Fibroblast of skin of back (primary cell): ENCODE measurements at places on chromosomes 2 and 18.

DNA sequence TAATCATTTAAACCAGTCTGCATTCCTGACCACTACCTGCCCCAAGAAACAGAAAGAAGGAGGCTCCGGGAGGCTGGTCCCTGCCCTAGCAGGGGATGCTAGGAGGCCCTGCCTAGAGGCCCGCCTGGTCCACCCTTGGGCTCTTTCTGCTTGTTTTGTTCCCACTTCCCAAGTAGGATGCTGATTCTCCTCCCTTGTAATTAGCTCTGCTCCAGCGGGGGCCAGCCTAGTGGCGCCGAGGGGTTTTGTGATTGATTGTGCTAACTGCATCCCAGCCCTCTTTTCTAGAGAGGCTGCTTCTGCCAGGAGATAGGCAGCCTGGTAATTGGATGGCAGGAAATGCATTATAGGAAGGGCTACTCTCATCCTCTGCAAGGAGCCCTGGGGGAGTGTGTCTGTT, 220.0 kb downstream of the LOXHD1 start:
- no peak for DNase-seq

- peak; percentile 34 for DNase-seq
These were observed 211.3 kb downstream of the ARL4C start for GRCh38 chr2:234285541-234285940.

DNA sequence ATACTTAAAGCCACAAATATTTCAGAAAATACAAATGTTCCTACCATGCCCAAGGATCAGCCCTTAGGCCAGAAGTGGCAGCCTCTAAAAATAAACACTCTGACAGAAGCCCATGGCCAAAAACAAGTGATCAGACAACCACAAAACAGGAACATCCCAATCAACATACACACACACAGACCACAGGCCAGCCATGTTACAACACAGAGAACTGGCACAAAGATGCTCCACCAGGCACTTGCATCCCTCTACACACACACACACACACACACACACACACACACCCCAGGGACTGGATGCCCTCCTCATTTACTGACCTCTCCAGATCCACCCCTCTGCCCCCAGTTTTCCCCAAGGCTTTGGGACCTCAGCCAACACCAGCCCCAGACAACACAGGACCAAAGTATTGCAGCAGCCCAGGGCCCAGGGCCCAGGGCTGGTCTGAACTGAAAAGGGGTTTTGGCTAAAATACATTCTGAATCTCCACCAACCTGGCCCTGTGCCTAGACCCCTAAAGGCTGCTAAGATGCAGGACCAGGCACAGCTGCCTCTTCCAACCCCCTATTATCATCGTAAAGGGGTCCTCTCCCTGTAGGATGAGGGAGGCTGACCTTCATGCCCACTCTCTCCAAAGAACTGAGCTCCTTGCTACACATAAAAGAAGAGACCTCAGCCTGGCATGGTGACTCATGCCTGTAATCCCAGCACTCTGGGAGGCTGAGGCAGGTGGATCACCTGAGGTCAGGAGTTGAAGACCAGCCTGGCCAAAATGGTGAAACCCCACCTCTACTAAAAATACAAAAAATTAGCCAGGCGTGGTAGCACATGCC, 151.4 kb downstream of the TNS1 start:
- peak; percentile 66 for DNase-seq

GRCh38 chr2:8178911-8179310, 502.9 kb upstream of the ID2 start:
- no peak for DNase-seq

- DNase-seq, result peak; percentile 97
These were observed 9.0 kb upstream of the DSEL start for GRCh38 chr18:67525328-67526099.

DNA sequence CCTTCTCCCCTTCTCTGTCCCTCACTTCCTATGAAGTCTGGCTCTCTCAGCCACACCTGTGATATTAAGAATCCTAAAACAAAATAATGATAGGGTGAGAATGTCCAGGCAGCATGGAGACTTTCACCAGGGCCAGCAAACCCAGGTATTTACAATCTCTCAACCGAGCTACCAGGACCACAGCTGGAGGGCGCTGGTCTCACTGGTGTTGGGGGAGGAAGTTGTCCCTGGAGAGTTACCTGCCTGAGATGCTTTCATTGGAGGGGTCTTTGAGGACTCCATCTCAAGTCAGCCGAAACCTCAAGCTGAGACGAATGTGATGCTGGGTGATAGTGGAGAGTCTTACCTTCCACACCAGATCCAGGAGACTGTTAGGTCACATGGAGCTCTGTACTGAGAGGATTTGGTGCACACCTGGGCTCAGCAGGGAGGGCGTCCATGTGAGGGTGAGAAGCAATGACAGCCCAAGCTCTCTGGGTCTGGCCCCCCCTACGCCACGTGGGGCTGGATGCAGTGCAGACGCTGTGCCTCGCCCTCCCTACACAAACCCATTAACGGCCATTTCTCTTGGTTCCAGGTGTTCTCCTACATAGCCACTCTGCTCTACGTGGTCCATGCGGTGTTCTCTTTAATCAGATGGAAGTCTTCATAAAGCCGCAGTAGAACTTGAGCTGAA, 27.4 kb downstream of the MAL start:
- no peak for DNase-seq

DNA sequence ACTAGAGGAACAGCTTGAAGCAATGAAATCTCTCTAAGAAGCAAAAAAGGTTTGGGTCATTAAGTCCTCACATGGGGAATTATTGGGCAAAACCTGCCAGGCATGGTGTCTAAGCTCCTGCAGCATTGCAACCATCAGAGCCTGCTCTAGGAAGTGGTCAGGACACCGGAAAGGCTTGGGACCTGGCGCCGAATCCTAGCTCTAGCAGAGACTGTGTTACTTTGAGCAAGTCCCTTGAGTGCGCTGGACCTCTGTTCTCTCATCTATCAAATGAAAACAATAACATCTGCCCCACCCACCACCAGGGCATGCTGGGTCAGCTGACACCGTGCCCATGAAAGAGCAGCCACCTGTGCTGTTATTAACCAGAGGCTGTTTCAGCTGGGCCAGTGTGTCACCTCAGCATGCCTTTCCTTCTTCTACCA, 6.3 kb downstream of the TMEM127 start:
- DNase-seq, result no peak

DNA sequence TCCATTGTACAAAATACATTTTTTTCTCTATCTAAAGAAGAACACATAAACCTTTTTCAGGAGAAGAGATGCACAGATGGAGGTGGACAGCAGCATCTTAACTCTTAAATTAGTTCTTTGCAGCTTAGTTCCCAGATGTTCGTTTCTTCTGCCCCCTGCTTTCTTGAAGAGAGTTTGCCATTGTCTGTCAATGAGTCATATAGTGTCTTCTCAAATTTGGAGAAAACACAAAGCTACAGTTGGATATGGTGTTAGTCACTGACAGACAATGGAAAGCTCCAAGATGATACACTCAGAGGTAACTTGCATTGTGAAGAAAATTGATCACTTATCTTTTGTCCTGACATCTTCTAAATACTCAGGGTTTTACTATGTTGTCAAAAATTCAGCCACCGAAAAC, 48.8 kb upstream of the TMEFF2 start:
- DNase-seq, result peak; percentile 87

GRCh38 chr2:224276251-224276650, 125.7 kb downstream of the FAM124B start:
- DNase-seq, result no peak

GRCh38 chr2:36538335-36538734, 59.6 kb downstream of the FEZ2 start:
- no peak for DNase-seq

GRCh38 chr2:195477248-195477995, 179.6 kb upstream of the SLC39A10 start:
- DNase-seq, result peak; percentile 79

- no peak for DNase-seq
These were observed 286.8 kb upstream of the PXDN start for GRCh38 chr2:2031101-2031500.

DNA sequence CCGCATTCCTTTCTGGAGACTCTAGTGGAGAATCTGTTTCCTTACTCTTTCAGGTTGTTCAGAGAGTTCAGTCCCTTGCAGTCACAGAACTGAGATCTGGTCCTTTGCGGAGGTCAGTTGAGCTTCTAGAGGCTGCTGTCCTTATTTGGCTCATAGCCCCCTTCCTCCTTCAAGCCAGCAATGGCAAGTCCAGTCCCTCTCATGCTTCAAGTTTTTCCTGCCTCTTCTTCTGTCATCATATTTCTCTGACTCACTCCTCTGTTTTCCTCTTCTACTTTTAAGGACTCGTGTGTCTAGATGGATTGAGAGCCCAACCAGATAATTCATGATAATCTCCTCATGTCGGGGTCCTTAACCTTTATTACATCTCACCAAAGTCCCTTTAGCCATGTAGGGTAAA, 173.5 kb upstream of the FOSL2 start:
- DNase-seq, result no peak

DNA sequence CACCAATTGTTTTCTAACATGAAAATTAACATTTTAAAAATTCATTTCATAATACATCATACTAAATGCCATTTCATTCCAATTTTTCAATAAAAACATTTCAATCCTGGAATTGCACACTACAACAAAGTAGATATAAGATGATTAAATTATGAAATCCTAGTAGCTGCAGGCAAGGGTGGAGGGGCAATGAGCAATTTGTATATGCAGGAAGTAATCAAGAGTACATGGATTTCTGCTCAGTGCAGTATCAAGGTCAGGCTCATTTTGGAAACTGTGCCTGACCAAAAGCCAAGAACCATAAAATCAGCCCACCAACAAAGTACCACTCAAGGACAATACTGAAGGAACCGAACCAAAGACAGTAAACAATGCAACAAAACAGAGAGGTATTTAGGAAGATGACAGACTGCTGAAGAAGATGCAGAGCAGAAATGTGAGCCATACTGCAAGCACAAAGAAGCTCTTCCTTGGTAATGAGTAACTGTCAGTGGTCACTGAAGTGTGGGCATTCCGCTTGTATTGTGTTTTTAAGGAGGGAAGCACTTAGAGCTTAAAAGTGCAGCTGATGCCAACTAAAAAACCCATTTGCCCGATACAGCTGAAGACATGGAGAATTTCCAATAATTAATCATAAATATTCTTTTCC, 34.5 kb upstream of the DSEL start:
- DNase-seq, result no peak

DNA sequence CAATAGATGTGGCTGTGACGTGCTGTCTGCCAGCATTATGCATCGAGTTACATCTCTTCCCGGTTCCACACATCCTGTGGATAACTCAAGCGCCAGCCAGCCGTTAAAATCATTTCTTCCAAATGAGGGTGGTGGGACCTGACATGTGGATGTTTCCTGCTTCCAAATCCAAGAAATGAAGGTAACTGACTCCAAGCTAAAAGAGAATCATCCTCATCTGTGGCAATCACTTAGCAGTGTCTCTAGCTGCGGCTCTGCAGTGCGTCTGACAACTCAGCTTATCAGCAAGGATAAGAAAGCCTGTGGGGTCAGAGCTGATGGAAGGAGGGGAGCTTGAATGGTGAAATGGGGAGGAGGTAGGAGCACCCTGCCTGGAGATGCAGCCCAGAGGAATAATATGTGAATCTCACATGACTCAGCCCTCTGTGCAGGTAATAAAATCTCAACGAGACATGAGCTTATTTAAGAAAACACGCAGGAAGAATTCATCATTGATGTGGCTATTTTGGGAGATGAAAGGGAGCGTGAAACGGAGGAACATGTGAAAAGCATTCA, 382.2 kb upstream of the TRIB2 start:
- DNase-seq, result no peak

- no peak for DNase-seq
These were observed 675.7 kb downstream of the METTL4 start for GRCh38 chr18:1895456-1896185.

DNA sequence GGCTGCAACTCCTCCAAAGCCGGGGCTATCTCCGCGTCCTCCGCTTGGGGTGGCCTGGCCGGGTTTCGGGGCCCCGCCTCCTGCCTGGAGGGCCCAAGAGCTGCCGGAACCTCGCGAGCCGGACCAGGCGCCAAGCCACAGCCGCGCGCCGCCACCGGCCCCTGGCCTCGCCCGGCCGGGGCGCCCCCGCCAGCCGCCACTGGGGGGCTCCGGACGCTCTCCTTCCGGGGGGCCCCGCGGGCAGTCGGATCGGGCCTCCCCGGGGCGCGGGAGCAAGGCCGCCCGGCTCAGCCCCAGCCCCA, 17.4 kb upstream of the HAAO start:
- DNase-seq, result no peak

- peak; percentile 22 for DNase-seq
These were observed 190.0 kb downstream of the NAPG start for GRCh38 chr18:10715791-10716190.

- no peak for DNase-seq
These were observed 604 bp upstream of the SIX3 start for GRCh38 chr2:44940732-44941464.

- DNase-seq, result no peak
These were observed 30.5 kb downstream of the ZAP70 start for GRCh38 chr2:97743913-97744312.

DNA sequence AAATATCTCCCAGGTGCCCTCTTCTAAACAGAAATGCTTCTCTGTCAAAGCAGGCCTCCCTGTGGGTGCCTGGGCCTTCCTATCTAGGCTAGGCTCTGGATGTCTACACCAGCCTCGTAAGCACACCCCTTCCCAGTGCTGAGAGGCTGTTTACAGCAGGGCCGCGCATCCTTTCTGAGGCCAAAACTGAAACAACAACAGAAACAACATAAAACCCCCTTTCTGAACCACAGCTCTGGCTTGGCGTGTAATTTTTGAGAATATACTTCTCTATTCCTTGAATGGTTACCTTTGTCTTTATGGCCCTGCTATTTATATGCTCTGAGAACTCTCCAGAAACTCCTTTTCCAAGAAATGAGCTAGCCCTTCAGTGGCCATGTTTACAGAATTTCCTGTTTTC, 118.4 kb downstream of the BCL2L11 start:
- no peak for DNase-seq

DNA sequence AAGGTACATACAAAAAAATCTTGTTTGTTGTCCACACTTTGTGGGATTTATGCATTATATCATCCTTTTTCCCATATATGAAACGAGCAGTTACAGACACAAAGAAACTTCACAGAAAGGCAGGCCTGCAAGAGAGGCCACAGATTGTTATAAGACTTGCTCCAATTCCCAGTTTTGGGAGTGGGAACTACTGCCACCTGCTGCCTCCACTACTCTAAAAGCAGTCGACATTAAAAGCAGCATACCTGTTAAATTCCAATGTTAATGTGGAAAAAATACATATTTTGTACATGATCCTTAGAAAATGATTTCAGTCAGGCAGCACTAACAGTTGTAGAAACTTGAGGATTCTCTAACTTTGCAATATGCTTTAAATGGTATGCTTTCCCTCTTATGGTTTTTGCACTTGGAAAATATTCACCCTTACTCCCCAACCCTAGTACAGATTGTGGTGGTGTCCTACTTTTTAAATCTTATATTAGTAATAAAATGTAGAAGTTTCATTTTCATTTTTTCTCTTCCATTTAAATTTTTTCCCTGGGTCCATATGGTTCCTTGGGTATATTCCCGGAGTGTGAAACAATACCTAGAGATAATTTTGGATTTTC, 37.9 kb downstream of the SLC38A11 start:
- DNase-seq, result peak; percentile 36

GRCh38 chr2:105364436-105365139, 27.2 kb downstream of the C2orf49 start:
- DNase-seq, result no peak

GRCh38 chr2:138210487-138210886, 246.2 kb downstream of the HNMT start:
- DNase-seq, result no peak

- no peak for DNase-seq
These were observed 102.9 kb downstream of the BCL2 start for GRCh38 chr18:63216516-63217311.

- DNase-seq, result peak; percentile 35
These were observed 317.6 kb upstream of the NCKAP5 start for GRCh38 chr2:133885847-133886246.
